ENCODE measurements at places on chromosomes 1 and 21.

DNA sequence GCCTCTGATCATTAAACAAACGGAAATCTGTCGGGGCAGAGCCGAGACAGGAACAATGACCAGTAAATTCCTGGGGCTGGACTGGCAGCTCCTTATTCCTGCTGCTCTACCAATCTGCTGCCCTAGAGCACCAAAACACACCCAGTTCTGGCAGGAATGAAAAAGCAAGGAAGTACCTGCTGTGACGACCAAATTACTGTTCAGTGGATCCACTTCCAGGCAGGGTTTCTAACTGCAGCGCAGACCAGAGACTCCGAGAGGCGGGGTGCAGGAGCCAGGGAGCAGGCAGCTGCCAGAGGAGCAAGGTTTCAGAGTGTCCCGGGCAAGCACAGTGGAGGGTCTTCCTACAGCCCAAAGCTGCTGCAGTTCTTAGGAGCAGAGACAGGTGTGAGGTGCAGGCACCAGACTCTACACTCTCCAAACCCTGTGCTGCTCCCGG, 32.4 kb downstream of the KANK4 start:
- peak overlapping the region; percentile 26 for H3K27ac ChIP-seq
- H3K4me1 ChIP-seq, result peaks cover 43% of the 10 kb centered on the region
- DNase-seq, result peak; percentile 96
- H3K36me3 ChIP-seq, result no peaks in the 10 kb centered on the region
- no peaks in the 10 kb centered on the region for H3K27me3 ChIP-seq

DNA sequence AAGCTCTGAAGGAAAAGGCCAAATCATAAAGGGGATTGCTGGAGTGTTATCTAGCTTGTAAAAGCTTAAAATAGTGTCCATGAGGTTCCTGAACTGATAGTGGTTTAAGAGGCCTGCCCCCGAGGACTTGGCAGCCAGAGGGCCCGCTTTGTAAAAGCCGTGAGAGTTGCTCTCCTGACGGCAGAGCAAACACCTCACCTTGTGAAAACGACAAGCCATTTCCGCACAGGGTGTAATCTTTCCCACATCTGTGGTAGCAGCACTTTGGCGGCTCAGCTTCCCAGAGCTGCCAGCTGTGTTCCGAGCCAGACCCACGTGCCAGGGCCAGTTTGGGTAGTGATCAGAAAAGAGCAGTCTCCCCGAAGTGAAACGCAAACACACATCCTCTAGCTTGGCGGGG, 37.0 kb downstream of the SERBP1 start:
- no peak overlapping the region for H3K27ac ChIP-seq
- H3K4me1 ChIP-seq, result no peaks in the 10 kb centered on the region
- DNase-seq, result no peak
- peaks cover 4% of the 10 kb centered on the region for H3K36me3 ChIP-seq
- H3K27me3 ChIP-seq, result no peaks in the 10 kb centered on the region
- no peak overlapping the region for H3K4me3 ChIP-seq

- peak overlapping the region; percentile 94 for H3K4me3 ChIP-seq
- H3K4me1 ChIP-seq, result peaks cover 21% of the 10 kb centered on the region
- peak; percentile 44 for DNase-seq
- H3K27ac ChIP-seq, result peak overlapping the region; percentile 83
- H3K36me3 ChIP-seq, result no peaks in the 10 kb centered on the region
These were observed 673 bp downstream of the PIK3C2B start for GRCh38 chr1:204493984-204494280.

GRCh38 chr1:246631426-246631825, 65.2 kb downstream of the CNST start:
- H3K4me3 ChIP-seq, result no peak overlapping the region
- no peaks in the 10 kb centered on the region for H3K36me3 ChIP-seq
- H3K27me3 ChIP-seq, result no peaks in the 10 kb centered on the region
- DNase-seq, result no peak

DNA sequence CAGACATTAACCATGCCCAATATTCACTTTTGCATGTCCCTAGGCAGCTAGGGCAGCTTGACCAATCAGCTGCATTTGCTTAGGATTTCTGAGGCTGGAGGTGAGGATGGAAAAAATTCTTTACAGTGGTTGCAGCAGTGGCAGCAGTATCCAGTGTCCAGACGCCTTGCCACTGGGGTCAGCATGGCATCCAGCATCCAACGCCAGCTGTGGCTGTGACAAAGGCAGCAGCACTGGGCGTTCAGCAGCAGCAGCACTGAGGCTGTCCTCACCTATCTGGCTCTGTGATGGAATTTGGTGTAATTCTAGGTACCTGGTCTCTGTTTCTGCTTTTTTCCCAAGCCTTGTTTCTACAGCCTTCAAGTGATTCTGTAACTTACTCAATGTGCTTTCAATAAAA, 15.5 kb downstream of the RHBDL2 start:
- no peak overlapping the region for H3K27ac ChIP-seq
- no peak overlapping the region for H3K4me3 ChIP-seq
- no peaks in the 10 kb centered on the region for H3K36me3 ChIP-seq
- DNase-seq, result no peak
- H3K4me1 ChIP-seq, result no peaks in the 10 kb centered on the region
- H3K27me3 ChIP-seq, result no peaks in the 10 kb centered on the region

DNA sequence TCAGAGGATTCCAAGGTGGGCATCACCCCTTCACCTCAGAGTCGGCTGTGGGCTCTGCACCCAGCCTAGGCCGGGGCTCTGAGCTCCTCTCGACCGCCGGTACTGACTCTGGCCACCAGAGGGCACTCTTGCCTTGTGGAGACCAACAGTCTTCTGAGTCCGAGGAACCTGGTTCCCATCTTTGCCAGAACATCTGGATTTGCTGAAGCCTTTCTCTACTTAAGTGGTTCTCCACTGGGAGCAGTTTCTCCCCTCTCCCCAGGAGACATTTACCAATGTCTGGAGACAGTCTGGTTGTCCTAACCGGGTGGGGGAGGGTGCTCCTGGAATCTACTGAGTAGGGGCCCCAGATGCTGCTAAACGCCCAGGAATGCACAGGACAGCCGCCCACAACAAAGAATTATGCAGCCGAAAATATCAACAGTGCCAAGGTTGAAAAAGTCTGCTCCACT, 9.4 kb downstream of the ETV3L start:
- peak overlapping the region; percentile 61 for H3K27ac ChIP-seq
- no peaks in the 10 kb centered on the region for H3K27me3 ChIP-seq
- peak; percentile 95 for DNase-seq

GRCh38 chr1:3975903-3976630, 76.0 kb upstream of the C1orf174 start:
- no peak overlapping the region for H3K4me3 ChIP-seq
- H3K27me3 ChIP-seq, result peaks cover 14% of the 10 kb centered on the region
- DNase-seq, result no peak
- H3K36me3 ChIP-seq, result no peaks in the 10 kb centered on the region
- H3K27ac ChIP-seq, result no peak overlapping the region

DNA sequence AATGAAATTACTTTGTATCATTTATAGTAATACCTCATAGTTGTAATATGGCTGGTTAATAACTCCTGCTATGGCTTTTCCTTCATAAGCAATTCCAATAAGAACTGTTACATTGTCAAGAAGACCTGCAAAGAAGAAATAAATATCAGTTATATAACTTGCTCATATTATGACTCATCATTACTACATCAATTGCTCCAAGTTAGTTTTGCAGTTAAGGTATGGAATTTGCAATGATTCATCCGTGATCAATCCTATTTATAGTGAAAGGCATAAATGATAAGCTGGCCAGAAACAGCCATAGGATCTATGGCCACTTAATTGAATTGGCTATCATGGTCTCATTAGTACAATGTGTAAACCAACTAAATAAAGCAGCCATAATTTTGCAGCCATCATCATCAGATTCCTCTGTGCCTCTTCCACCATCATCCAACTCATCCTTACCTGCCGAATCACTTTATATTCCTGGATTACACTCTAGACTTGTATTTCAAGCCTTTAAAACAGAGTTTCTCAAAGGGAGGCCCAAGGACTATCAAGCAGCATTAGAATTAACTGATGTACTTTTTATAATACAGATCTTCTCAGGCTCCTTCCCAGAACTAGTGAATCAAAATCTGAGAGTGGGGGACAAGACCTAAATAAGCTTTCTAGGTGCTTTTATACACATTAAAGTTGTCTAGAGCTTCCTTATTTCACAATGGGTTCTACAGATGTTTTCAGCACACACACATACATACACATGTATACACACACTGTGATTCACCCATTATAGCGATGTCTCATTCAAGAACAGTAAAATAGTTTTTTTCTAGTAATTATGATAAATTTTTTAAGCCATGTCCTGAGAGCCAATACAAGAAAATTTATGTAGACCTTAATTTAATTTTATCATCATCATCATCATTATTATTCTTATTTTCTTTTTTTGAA, 21.2 kb upstream of the EPRS1 start:
- H3K27me3 ChIP-seq, result no peaks in the 10 kb centered on the region
- H3K36me3 ChIP-seq, result no peaks in the 10 kb centered on the region
- no peak overlapping the region for H3K27ac ChIP-seq
- no peak for DNase-seq
- no peak overlapping the region for H3K4me3 ChIP-seq
- H3K4me1 ChIP-seq, result no peaks in the 10 kb centered on the region

GRCh38 chr1:54285815-54286345, 85.9 kb downstream of the MRPL37 start:
- H3K36me3 ChIP-seq, result no peaks in the 10 kb centered on the region
- H3K4me1 ChIP-seq, result peaks cover 13% of the 10 kb centered on the region
- H3K27ac ChIP-seq, result no peak overlapping the region
- no peak overlapping the region for H3K4me3 ChIP-seq
- H3K27me3 ChIP-seq, result no peaks in the 10 kb centered on the region

DNA sequence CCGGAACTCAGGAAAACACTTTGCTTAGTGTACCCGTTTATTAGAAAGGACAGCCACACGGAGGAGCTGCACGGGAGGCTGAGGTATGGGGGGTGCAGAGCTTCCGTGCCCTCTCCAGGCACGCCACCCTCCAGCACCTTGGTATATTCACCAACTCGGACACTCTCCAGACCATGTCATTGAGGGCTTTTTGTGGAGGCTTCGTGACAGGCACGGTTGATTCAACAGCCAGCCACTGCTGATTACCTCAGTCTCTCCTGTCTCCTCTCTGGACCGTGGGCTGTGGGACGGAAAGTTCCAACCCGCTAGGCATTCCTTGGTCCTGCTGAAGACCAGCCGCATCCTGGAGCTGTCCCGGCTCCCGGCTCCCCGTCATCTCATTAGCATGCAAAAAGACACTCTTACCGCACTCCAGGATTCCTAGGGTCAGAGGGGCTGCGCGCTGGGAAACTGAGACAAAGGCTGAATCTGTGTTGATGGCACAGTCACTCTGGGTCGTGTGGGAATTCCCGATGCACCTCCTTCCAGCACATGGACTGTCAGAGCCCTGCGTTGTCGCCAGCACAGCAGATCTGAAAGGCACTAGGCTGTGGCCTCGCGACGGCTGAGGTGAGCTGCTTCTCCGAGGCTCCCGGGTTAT, 65.6 kb downstream of the PRKCZ start:
- H3K27me3 ChIP-seq, result peaks cover 28% of the 10 kb centered on the region
- H3K27ac ChIP-seq, result no peak overlapping the region
- no peak for DNase-seq
- H3K4me1 ChIP-seq, result no peaks in the 10 kb centered on the region
- H3K4me3 ChIP-seq, result no peak overlapping the region
- no peaks in the 10 kb centered on the region for H3K36me3 ChIP-seq

GRCh38 chr1:71312545-71312944, 231.7 kb upstream of the ZRANB2 start:
- no peak overlapping the region for H3K4me3 ChIP-seq
- no peaks in the 10 kb centered on the region for H3K4me1 ChIP-seq
- H3K27ac ChIP-seq, result no peak overlapping the region
- no peak for DNase-seq
- H3K36me3 ChIP-seq, result no peaks in the 10 kb centered on the region

DNA sequence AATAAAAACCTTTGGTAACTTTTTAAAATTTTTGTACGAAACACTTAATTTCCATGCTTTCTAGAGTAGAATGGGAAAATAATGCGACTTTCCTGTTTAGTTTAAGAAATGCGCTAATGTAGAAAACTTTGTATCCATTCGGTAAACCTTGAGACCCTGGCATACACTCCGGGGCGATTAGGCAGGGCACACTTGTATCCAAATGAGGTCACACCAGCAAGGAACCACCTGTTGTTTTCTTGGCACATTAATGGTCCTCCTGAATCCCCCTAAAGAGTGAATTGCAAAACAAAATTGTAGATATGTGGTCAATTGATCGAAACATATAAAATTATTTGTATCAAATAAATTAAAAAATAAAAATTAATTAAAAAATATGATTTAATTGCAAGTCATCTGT, 25.2 kb downstream of the CHODL start:
- H3K27me3 ChIP-seq, result no peaks in the 10 kb centered on the region
- DNase-seq, result no peak
- H3K36me3 ChIP-seq, result no peaks in the 10 kb centered on the region
- no peak overlapping the region for H3K4me3 ChIP-seq
- H3K27ac ChIP-seq, result no peak overlapping the region
- no peaks in the 10 kb centered on the region for H3K4me1 ChIP-seq

DNA sequence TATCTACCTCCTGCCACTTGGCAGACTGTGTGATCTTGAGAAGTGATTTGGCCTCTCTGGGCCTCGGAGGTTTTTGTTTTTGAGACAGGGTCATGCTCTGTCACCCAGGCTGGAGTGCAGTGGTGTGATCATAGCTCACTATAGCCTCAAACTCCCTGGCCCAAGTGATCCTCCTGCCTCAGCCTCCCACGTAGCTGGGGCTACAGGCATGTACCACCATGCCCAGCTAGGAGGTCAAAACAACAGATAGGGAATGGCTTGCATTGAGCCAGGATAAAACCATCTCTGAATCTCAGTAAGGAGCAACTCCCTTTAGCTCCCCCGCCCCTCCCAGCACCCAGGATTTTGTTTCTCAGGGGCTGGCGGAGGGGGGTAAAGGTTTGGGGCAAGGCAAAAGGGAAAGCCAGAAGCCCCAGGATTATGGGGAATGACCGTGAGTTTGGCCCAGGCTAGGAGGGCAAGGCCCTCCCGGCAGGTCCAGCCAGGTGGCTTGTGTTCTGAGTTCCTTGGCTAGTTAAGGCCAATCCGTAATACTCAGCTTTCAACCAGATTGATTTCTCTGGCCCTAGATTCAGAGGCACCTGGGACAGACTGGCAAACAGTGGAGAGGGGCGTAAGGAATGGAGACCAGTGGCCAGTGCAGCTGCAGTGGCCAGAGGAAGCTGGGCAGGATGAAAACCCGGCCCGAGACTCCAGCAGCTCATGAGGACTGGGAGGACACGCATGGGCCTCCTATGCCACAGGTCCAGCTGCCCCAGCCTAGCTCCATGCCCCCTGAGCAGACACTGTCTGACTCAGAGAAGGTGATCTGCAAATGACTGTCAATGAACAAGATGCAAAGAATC, 130.1 kb downstream of the DMRTB1 start:
- DNase-seq, result no peak
- H3K27ac ChIP-seq, result no peak overlapping the region
- peaks cover 12% of the 10 kb centered on the region for H3K4me1 ChIP-seq
- H3K4me3 ChIP-seq, result no peak overlapping the region
- no peaks in the 10 kb centered on the region for H3K27me3 ChIP-seq

- no peaks in the 10 kb centered on the region for H3K4me1 ChIP-seq
- H3K4me3 ChIP-seq, result no peak overlapping the region
- DNase-seq, result no peak
- H3K27ac ChIP-seq, result no peak overlapping the region
- no peaks in the 10 kb centered on the region for H3K27me3 ChIP-seq
- peaks cover 28% of the 10 kb centered on the region for H3K36me3 ChIP-seq
These were observed 143.2 kb upstream of the BMP8A start for GRCh38 chr1:39348278-39348677.

GRCh38 chr1:8274352-8274751, 43.6 kb upstream of the SLC45A1 start:
- H3K27me3 ChIP-seq, result no peaks in the 10 kb centered on the region
- no peaks in the 10 kb centered on the region for H3K36me3 ChIP-seq
- H3K4me3 ChIP-seq, result no peak overlapping the region
- DNase-seq, result no peak

All from A673 (cell line).